ENCODE measurements at places on chromosomes 11 and 22.

- peak; percentile 47 for DNase-seq
These were observed at the start of gene SORL1-AS1 for GRCh38 chr11:121452609-121453150. SORL1-AS1 (minus strand) TSS chr11:121452967.

DNA sequence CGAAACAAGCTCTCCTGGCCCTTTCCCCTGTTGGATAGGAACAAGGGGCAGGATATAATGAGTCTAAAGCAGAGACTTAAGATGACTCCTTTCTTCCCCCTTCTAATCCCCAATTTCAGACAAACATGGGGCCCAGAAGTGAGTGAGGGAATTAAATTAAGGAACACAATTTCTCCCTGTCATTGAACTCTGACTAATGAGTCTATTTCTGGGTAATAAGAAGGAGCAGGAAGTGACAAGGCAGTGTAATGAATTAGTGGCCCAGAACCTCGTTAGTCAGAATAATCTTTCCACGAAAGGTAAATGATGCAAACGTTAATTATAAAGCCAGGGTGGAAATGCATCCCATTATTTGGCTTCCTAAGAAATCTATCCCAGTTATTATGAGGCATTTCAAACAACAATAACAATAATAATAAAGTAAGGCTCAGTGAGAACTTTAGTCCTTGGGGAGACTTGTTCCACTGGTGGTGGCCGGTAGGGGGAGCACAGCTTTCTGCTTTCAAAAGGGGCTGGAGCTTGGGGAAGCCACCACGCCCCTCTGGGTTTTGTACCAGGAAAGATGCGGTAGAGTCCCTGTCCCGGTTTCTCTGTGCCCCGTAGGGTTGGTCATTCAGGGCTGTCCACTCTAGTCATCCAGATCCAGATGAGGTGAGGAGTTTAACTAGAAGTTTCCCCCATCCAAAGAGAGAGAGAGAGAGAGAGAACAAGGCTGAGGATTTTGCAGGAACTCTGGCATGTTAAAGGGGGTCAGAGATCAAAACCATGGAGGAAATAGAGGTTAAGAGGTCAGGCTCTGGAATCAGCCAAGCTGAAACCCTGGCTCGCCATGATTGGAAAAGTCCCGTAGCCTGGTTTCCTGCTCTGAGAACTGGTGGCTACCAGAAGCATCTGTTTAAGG is 298.3 kb downstream of the NTM start:
- peak; percentile 55 for DNase-seq

DNA sequence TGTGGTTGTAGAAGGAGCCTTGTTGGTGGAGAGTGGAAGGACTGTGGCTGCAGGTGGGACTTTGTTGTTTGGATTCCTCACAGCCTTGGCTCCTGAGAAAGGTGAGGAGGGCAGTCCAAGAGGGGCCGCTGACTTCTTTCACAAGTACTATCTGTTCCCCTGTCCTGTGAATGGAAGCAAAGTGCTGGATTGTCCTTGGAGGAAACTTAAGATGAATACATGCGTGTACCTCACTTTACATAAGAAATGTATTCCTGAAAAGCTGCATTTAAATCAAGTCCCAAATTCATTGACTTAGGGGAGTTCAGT is 2.4 kb downstream of the FUT4 start:
- no peak for DNase-seq

- no peak for DNase-seq
These were observed 8.6 kb downstream of the TSSC4 start for GRCh38 chr11:2409126-2409525.

- no peak for DNase-seq
These were observed 2.6 kb downstream of the BET1L start for GRCh38 chr11:204587-205109.

DNA sequence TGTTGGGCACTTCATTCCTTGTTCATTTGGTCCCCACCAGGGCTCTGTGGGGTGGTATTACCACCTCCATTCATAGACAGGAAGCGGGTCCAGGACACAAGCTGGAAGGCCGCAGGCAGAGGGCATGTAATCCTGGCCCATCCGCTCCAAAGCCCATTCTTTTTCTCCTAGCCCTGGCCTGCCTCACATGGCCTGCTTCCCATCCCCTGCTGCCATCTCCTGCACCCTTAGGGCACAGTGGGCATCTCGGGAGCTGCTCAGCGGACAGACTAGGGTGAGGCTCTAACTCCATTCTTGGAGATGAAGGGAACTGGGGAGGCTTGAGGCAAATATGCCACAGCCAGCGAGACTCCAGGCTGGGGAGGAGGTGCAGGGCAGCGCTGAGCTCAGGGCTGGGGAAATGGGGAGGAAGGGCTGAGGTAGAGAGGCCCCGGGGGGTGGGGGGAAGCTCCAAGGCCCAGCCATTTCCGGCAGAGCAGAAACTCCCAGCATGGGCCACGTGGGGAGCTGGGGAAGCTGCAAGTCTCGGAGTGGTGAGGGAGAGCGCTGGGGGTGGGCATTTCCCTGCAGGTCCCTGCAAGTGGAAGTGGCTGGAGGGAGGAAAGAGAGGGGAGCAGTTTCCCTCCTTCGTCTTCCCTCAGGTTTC is 14.3 kb upstream of the BCL9L start:
- no peak for DNase-seq

- no peak for DNase-seq
These were observed 151.1 kb downstream of the METTL15 start for GRCh38 chr11:28259177-28259843.

GRCh38 chr11:43924112-43924855 is 18.2 kb upstream of the C11orf96 start:
- DNase-seq = no peak

DNA sequence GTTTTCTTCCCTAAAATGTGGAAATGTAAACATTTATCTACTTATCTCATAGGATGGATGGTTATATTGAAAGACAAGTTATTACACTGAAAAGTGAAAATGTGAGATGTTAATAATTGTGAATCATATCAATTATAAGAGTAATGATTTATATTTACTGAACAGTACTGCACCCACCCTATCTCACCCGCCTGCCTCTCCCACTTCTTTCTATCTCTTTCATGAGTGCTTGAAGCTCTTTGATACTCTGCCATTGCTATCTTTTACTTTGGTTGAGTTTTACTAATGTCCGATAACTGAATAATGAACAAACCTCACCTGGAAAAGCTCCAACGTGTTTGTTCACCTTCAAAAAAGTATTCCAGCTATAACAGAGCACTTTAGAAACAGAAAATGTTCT is 263.0 kb upstream of the UBASH3B start:
- DNase-seq = no peak

GRCh38 chr22:26893173-26894110 is 236.1 kb downstream of the MIAT start:
- no peak for DNase-seq

All from liver (tissue), 10 donors.